ENCODE measurements at places on chromosomes 3 and 15. TPM values are rescaled to one million over a fixed set of nuclear protein-coding genes. Genes with fewer than 3 reads are reported as not detected.

The TEX55 gene
- total RNA-seq = not detected

The SCN11A gene
- total RNA-seq = not detected

The PARP9 gene
- total RNA-seq = 43.2 TPM

The CORO2B gene
- 3.7 TPM for total RNA-seq

The CEP152 gene
- 4.4 TPM for total RNA-seq

The CD86 gene
- not detected for total RNA-seq

The ANKUB1 gene
- total RNA-seq = not detected

The GOLGA8Q gene
- total RNA-seq = not detected
